ENCODE measurements at places on chromosomes 5 and 9.

DNA sequence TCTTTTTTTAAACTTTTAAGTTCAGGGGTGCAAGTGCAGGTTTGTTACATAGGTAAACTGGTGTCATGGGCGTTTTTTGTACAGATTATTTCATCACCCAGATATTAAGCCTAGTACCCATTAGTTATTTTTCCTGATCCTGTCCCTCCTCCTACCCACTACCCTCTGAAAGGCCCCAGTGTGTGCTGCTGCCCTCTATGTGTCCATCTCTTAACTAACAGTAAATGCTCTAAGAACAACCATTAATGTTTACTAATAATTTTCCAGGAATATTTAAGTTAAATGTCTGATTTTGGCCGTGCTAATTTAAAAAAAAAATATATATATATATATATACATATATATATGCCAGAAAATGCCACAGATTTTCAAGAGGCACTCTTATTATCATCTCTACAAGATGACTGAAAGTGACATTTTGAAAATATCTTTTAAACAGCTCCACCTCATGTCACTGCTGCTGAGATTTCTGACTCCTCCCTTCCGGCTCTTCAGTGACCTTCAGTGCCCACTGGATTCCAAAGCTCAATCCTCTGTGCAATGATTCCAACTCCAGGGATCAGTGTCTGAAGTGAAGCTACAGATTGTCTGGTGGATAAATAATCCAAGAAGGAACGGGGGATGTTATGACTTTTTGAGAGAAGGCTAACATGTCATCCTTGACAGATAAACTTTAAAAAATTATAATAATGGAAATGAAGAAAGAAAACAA, 46.7 kb upstream of the HNRNPA0 start:
- DNase-seq, result no peak

DNA sequence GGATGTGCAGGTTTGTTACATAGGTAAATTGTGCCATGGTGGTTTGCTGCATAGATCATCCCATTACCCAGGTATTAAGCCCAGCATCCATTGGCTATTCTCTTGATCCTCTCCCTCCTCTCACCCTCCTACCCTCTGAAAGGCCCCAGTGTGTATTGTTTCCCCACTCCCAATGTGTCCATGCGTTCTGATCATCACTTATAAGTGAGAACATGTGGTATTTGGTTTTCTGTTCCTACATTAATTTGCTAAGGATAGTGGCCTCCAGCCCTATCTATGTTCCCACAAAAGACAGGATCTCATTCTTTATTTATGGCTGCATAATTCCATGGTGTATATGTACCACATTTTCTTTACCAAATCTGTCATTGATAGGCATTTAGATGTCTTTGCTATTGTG, 243.3 kb upstream of the PDE4D start:
- no peak for DNase-seq

DNA sequence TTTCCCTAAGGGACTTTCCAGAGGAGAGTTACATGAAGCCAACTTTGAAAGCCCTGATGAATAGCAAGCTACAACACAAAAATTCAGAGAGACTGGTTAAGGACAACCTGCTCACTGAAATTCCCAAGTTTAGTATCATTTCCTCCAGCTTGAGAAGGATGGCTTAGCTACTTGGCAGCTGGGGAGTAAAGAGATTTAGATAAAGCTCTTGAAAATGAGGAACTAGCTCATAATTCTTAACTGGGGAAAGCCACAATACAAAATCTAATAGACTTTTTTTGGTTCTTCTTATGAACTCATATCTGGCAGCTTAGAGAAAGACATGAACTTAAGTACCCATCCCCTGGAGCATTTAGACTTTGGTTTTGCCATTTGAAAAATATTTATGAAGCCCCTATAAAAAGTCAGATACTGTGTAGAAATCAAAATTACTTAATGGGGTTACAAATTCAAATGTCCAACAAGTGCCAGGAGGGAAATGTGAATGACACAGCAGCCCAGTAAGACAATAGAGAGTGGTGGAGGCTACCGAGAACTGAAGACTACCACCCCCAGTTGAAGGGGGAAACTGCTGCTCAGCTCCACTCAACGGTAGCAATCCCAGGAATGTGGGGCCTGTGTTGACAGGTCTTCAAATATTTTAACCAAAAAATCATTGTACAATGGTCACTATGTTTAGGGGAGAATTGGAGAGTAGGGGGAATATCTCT, 79.4 kb upstream of the ADRB2 start:
- DNase-seq, result peak; percentile 39

DNA sequence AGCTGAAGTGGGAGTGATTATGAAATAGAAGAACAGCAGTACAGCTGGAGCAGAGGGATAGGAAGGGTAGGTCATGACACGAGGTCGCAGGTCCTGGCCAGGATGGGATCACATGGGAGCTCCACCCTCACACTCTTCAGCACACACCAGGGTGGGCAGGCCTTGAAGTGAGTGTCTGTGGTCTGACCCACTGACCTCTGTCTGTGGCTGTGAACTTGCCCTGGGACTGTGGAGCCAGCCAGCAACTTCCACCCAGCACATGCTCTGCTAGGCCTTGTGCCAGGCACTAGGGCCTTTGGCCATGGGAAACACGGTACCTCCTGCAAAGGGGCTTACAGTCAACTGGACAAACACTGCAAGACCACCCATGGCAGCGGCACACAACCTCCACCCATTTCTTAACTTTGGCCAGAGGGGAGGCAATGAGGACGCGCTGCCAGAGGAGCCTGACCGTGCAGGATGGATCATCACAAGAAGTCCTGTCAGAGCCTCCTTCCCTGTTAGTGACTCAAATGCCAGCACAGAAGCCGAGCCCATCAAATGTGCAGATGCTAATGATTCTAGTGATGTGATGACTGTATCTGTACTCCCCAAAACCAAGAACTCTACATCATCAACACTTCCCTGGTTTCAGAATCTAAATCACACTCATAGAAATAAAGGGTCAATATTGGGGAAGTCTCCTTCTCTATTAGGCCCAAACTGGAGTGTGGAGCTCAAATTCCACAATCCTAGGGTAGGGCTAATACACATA, 113.6 kb downstream of the DPYSL3 start:
- no peak for DNase-seq

GRCh38 chr9:79242489-79242888, 329.3 kb upstream of the TLE4 start:
- DNase-seq, result no peak

- peak; percentile 66 for DNase-seq
Measured at GRCh38 chr9:89606049-89606623, 1.3 kb downstream of the GADD45G start.

- no peak for DNase-seq
Measured at GRCh38 chr5:129836321-129836720, 67.9 kb upstream of the CHSY3 start.

- peak; percentile 66 for DNase-seq
Measured at GRCh38 chr5:132063090-132063911, 2.8 kb downstream of the IL3 start.

DNA sequence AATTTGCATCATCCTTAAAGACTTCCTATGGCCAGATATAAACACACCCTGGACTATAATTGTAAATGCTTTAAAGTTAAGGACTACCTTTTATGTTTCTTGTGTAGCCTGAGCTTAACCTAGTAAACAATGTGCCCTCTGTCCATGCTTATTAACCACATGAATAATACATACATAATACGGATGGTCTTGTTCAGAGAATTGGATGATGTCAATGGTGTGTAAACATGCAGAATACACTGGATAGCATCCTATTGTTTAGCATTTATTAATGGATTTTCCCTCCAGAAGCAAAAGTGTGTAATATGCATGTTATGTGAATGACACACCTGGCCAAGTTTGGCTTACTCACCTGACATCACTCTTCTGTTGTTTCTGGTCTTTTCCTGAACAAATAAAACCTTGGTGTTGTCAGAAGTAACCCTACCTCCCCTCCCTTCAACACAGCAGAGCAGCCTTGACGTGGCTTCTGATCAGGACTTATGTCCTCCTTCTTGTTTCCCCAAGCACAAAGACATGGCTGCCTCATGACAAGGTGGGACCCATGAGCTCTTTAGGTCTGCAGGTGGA, 517.9 kb downstream of the MTRR start:
- no peak for DNase-seq

- DNase-seq, result no peak
Measured at GRCh38 chr9:88435336-88435735, 47.1 kb downstream of the SPIN1 start.

GRCh38 chr9:132539096-132539495, 43.3 kb upstream of the BARHL1 start:
- DNase-seq, result no peak
